ENCODE measurements at places on chromosomes 5 and 9. TPM values are rescaled to one million over a fixed set of nuclear protein-coding genes. Genes with fewer than 3 reads are reported as not detected.

- no peak overlapping the region for H3K4me3 ChIP-seq
- H3K27ac ChIP-seq, result no peak overlapping the region
- H3K4me1 ChIP-seq, result peaks cover 39% of the 10 kb centered on the region
- H3K36me3 ChIP-seq, result peaks cover 33% of the 10 kb centered on the region
These were observed 122.2 kb upstream of the PCA3 start for GRCh38 chr9:76642074-76642473.

GRCh38 chr5:73663161-73663859 lies 37.3 kb downstream of the ARHGEF28 start:
- H3K27me3 ChIP-seq, result no peaks in the 10 kb centered on the region
- H3K4me1 ChIP-seq, result peaks cover 15% of the 10 kb centered on the region
- DNase-seq, result no peak
- no peak overlapping the region for H3K4me3 ChIP-seq

GRCh38 chr9:137317021-137317717 lies 15.1 kb upstream of the NRARP start:
- no peak overlapping the region for H3K4me3 ChIP-seq
- peak; percentile 10 for DNase-seq
- peaks cover 12% of the 10 kb centered on the region for H3K27me3 ChIP-seq

- peaks cover 37% of the 10 kb centered on the region for H3K4me1 ChIP-seq
- H3K27ac ChIP-seq, result no peak overlapping the region
- no peak for DNase-seq
- no peak overlapping the region for H3K4me3 ChIP-seq
These were observed 10.5 kb downstream of the ARSB start for GRCh38 chr5:78974601-78975000.

GRCh38 chr5:1019001-1019905 lies 10.7 kb downstream of the NKD2 start:
- H3K27me3 ChIP-seq, result no peaks in the 10 kb centered on the region
- H3K36me3 ChIP-seq, result no peaks in the 10 kb centered on the region
- no peak for DNase-seq
- H3K4me3 ChIP-seq, result no peak overlapping the region
- no peaks in the 10 kb centered on the region for H3K4me1 ChIP-seq

IGIP gene
- 24.4 TPM for total RNA-seq

ANGPTL2 gene
- 12.5 TPM for total RNA-seq

GLDC gene
- total RNA-seq, result not detected

CAVIN4 gene
- not detected for total RNA-seq

FABP6 gene
- total RNA-seq, result not detected

Data from stomach (tissue), 19 donors.